OCI-M1 (cell line): ENCODE measurements at places on chromosomes 2 and 18.

DNA sequence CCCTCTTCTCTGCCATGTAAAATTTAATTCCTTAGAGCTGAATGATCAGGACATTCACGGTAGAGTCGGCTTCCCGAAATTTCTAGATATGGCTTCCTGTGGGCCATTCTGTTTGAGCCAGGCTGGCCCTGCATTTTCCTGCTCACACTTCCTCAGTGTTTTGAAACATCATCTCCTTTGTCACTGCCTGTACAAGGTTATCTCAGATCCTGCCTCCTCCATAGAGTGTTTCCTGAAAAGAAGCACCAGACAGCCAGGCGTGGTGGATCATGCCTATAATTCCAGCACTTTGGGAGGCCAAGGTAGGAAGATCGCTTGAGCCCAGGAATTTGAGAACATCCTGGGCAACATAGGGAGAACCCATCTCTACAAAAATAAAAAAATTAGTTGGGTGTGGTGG, 43.6 kb downstream of the GRHL1 start:
- no peak for DNase-seq

DNA sequence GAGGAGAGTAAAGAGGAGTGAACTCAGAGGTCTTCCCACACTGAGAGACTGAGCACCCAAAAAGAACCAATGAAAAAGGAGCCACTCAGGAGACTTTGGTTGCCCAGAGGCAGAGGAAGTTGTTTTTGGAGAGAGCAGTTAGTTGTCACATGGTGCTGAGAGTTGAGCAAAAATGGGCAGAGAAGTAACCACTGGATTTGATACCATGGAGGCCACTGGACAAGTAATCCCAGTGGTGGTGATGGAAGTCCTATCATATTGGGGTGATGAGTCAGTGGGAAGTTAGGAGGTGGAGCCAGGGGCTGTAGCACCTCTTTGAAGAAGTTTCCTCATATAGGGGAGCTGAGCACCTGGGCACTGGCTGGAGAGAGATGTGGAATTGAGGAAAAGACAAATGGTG, 235.8 kb downstream of the TPGS2 start:
- DNase-seq, result no peak

- no peak for DNase-seq
Measured at GRCh38 chr2:169272010-169272409, 90.3 kb downstream of the LRP2 start.

DNA sequence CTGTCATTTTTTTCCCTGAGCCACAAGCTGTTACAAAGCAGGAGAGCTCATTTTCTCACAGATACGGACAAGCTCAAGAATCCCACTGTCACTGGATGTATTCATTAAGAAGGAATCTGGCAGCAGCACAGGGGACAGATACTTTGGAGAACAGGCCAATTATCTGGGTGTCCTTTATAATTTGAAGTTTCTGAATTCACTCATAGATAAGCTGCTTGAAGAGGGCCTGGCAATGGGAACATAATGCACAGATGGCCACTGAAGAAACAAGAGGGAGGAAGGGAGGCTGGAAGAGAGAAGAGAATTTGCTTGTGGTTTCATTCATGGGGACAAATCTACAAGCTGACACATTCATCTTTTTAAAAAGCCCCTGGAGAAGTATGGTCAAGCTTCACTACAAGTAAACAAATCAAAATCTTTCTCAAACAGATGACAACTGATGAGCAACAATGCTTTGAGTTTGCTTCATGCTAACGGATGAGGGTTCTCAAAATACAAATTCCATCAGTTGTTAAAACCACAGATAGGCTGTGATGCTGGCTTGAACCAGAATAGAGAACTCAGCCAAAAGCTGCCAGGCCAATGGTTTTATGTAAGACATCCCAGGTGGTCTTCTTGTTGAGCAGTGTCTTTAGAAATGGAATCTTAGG, 11.9 kb downstream of the BCL2 start:
- peak; percentile 20 for DNase-seq

DNA sequence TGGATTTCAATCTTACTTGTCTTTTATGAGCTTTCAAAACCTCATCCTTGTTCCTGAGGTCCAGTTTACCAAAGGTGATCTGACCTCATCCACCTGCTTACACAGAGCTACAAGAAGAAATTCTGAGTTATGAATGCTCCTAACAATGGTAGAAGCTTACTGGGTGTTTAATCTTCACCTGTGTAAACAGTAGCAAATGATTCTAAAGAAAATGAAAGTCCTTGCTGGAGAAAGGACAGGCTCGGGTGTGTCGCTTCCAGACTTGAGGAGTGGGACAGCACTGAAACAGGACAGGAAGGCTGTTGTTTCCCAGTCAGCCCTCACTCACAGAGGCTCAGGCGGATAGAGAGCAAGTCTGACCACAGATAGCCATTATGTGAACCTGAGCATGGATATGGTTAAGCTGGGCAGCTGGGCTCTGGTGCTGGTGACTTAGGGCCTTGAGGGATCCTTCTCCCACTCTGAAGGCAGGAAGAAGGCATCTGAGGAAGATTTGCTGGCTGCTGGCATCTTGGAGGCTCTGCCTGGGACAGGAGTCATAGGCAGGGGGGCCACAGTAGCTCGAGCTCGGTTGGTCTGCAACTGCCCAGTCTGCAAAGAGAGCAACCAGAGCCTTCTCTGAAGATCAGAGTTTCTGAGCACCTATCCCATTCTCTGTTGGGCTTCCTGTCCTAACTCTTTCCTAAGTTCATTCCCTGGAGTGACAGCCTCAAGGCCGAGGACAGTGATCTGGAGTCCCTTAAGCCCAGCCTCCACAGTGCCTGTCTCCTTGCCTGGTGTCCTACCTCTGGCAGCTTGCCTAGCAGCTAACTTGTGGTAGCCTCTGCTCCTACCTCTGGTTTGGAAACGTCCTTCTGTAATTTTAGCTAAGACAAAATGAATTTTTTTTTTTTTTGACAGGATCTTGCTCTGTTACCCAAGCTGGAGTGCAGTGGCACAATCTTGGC, 4.0 kb downstream of the DOK1 start:
- no peak for DNase-seq

DNA sequence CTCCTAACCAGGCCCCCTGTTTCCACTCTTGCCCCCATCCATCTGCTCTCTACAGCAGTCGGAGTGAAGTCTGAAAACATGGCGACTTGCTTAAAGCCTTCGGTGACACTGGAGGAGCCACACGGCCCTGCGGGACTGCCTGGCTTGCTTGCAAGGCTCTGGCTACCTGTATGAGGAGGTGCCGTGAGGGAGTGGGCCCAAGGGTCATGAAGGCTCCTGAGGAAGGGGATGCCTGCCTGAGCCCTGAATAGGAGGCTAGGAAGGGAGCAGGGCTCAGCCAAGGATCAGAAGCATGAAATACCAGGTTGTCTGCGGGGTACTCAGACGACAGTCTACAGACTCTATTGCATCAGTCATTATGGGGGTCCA, 75.4 kb downstream of the EMX1 start:
- no peak for DNase-seq

GRCh38 chr18:12819322-12819721, 64.7 kb downstream of the PTPN2 start:
- DNase-seq, result no peak

DNA sequence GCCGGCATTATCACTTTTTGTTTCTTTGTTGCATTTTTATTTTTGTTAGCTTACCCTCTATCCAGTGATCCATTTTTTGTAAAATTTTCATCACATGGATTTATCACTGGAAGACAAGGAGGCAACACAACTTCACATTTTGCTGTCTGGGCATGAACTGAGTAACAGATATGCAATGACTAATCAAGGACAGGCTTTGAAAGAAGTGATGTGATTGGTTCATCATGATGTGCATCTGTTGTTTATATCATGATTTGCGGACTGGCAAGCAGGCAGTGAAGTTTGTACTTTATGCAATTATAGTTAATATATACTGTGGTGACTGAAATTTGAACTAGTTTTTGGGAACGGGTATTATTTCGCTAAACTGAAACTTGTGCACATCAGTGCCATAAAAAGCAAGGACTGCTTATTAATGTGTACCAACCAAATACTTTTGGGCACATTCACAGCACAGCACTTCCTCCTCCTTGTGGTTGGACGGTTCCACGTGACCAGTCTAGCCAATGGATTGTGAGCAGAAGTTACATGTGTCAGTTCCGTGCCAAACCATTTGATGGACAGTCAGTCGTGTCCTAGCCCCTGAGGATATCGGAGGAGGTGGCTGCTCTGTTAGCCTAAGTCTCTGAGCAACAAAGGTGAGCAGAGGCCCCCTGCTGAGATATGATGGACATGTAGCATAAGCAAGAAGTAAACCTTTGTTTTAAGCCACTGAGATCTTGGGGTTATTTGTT, 201.4 kb upstream of the SIX2 start:
- peak; percentile 49 for DNase-seq

- DNase-seq, result no peak
Measured at GRCh38 chr2:172533687-172534086, 22.2 kb upstream of the PDK1 start.

- DNase-seq, result peak; percentile 26
Measured at GRCh38 chr2:33897741-33898140, 298.6 kb upstream of the FAM98A start.
